Epithelial cell of esophagus (primary cell): ENCODE measurements at places on chromosomes 7 and 10.

- DNase-seq, result peak; percentile 45
Measured at GRCh38 chr7:103343758-103344452, 662 bp downstream of the DNAJC2 start.

- DNase-seq, result no peak
Measured at GRCh38 chr10:63670291-63670898, 149.2 kb downstream of the REEP3 start.

DNA sequence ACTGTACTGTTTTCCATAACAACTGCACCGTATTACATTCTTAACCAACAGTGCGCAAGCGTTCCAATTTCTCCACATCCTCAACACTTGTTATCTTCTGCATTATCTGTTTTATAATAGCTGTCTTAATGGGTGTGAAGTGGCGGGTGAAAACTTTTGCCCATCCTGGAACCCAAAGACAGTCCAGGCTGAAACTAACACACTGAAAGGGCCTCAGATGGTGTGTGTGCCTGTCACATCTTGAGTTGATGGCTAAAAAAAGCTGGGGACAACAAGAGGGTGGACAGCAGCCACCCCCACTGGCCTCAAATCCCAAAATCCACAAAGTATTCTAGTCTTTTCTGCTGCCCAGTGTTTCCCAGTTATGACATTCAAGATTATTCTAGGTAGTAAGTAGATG is 19.4 kb downstream of the OPALIN start:
- no peak for DNase-seq

- no peak for DNase-seq
Measured at GRCh38 chr10:33395201-33395600, 60.7 kb upstream of the NRP1 start.

GRCh38 chr7:91239171-91239604 is 25.0 kb upstream of the FZD1 start:
- DNase-seq, result no peak

DNA sequence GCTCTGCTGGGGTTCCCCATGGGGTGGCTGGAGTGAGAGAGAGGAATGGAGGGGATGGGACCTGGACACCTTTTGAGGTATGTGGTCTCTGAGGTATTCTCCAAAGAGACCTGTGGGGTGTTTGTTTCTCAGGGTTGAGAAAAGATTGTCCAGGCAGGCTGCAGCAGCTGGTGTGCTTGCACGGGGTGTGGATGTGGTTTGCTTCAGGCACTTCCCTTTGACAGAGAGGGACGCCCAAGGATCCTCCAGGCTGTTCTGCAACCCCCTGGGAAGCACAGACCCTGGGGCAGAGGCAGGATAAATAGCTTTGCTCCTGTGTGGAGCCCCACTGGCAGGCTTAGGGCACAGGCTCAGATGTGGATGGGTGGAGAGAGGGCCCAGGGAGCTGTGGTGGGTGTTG is 115.1 kb upstream of the AGK start:
- DNase-seq, result no peak

GRCh38 chr10:43957267-43958070 is 308.8 kb upstream of the ZNF32 start:
- no peak for DNase-seq

DNA sequence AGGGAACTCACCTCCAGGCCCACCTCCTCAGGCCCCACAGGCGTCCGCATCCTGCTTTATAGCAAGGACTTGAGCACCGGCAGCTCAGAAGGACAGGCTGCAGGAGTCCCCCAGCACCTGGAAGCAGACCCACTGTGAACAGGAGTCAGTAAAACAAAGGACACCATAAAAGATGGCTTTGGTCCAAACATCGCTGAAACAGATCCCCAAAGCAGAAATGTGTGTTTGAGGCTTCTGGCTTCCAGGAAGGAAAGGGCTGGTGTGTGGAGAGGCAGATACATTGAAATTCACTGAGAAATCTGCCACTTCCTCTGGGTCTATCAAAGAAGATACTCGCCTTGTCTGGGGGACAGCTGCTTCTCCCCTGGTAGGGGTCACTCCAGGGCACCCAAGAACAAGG is 286.2 kb downstream of the PLXNA4 start:
- DNase-seq, result no peak

DNA sequence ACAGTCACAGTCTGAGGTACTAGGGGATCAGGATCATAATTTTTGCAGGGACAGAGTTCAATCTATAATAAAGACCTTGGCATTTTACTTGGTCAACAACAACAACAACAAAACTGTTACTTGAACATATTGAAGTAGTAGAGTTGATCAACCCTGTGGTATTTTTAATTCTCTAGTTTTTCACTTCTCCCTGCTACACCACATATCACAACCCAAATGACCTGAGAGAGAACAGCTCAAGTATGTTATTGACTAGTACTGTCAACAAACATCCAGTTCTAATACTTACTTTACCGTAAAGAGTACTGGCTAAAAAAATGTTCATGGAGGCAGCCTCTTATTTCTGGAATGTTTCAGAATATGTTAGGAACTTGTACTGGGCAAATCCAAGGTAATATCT is 90.5 kb upstream of the FAM3C start:
- no peak for DNase-seq

DNA sequence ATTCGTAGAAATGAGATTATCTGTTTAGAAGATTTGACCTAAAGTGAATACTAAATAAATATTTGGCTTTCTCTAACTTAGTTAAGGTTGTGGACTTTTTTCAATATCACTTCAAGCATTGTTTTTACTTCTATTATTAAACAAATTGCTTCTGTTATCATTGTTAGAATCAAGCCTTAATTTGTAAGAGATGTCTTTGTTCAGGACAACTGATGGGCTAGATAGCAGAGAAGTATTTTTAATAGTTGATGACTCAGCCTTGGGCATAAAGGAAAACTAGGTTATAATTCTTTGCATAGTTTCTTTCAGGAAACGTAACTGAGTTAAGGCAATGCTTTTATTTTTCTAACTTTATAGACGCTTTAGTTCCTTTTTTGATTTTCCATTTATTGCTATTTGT is 128.8 kb upstream of the SMIM30 start:
- DNase-seq, result no peak

GRCh38 chr7:83633516-83633915 is 15.4 kb downstream of the SEMA3E start:
- no peak for DNase-seq

GRCh38 chr10:14382022-14382421 is 51.3 kb upstream of the FRMD4A start:
- no peak for DNase-seq

- DNase-seq, result peak; percentile 19
Measured at GRCh38 chr10:22550732-22551131, 163.6 kb downstream of the PIP4K2A start.

DNA sequence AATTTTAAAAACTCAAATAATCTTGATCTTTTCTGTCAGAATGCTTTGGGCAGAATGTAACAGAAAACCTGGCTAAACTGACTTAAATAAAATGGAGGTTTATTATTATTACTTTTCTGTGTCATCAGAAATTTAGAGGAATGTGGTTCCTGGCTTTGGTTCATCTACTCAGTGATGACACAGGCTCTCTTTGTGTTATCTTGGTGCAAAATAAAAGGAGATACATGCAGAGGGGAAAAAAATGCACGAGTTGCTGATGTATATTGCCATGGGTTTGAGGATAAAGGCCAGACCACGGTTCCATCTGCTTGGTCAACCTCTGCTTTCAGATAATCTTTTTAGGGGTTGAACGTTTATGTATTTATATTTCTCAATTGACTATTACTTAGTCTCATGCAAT is 181.4 kb downstream of the SUGCT start:
- no peak for DNase-seq
